ENCODE measurements at places on chromosomes 5 and 9.

- DNase-seq = no peak
Observed at GRCh38 chr9:126240835-126241234, 85.8 kb upstream of the MVB12B start.

DNA sequence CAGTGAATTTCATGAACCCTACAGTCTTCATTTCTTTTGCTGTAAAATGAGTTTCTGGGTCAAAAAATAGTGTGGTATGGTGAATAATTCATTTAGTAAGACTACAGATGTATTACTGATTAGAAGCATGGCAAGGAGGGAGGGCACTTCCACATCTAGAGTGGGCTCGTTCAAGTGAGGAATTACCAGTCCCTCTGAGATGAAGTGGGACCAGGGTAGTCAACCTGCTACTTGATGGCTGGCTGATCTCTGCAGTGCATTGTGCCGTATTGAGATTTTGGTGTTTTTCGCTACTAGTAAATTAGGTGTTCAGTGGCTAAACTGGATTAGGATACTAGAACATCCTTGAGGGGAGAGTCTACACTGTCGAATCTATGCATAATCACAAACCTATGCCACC is 10.8 kb downstream of the CDC37L1 start:
- DNase-seq = no peak

GRCh38 chr5:148374690-148375360 is 8.9 kb upstream of the FBXO38 start:
- no peak for DNase-seq

DNA sequence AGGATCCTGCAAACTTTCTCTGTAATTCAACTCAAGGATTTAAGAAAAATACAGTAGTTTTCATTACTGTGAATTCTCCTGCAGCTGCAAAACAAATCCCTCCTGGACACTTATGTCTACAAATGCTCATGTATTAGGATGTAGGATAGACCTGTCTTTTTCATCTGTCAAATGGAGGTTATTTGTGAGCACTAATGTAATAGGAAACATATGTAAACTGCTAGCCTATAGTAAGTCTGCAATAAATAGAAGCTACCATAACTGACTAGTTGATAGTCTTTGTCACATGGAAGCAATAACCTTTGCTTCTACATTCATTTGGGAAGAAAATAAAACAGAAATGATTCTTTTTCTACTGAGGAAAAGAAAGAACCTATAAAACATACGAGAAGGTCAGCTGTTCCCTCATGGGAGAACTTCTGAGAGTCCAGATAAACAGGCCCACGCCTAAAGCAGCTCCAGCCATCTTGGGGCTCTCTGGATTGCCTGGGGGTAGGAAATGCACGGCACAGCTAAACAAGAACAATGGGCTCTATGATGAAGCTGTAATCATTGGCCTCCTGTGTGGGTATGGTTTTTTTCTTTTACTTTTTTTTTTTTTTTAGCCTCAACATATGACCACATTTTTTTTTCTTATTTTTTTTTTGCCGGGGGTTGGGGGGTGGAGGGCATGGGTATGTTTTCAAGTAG is 6.2 kb downstream of the KCNV2 start:
- no peak for DNase-seq

DNA sequence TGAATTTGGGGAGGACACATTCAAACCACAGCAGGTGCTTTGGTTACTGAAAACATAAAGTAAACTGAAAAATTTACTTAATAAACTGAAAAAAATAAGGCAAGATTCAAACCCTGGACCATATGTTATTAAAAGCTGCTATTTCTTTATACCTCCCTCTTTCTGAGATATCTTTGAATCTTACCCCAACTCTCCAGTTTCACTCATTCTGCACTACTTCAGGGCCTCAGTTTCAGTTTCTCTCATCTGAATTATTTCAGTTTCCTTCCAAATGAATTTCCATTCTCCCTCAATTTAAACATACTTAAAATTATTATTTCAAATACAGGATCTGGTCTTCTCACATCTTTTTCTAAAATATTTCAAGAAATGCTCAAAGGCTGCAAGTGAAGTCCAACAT is 4.9 kb upstream of the OXCT1 start:
- DNase-seq = no peak

GRCh38 chr9:89579741-89580385 is 24.9 kb upstream of the GADD45G start:
- no peak for DNase-seq

DNA sequence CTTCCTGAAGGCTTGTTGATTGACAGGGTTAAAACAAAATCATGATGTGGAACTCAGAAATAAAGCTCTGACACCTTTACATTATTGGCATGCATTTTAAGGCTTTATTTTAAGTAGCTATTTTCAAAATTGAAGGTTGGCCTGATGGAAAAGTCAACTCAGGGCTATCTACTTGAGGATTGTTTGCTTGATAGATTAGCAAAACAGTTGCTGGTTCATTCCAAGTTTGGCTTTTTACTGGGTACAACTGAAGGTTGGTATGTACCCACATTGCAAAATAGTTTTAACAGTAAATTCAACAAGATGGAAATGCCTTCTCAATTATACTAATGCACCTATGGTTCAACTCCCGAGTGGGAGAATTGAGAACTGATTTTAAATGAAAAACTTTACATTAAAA is 161.8 kb upstream of the ELL2 start:
- no peak for DNase-seq

DNA sequence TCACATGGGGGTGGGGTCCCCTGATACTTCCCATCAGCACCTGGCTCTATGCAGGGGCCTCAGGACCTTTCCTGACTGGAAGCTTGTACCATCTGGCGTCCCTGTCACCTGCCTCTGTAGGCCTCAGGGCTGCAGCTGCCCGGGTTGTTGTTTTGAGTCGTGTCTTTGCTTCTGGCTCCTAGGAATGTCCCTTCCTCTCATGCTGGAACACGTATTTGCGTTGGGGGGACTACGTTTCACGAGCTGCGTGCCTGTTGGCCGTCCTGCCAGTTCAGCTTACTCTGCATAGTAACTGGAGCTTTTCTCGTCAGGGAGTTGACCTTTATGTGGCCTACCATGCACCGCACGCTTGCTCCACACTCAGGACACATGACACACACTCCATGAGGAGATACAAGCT is 54.9 kb upstream of the IRX4 start:
- DNase-seq = no peak

DNA sequence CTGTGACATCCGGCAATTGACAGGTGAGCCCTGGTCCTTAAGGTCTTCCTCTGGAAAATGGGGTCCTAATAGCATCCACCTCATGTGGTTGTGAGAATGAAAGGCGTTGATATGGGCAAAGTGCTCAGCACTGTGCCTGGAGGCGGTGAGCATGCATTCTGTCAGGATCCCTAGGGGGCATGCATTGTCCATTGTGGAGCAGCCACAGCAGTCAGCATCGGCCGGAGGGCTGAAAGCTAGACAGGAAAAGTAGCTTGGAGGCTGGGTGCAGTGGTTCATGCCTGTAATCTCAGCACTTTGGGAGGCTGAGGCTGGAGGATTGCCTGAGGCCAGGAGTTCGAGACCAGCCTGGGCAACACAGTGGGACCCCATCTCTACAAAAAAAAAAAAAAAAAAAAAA is 122.2 kb downstream of the LHX2 start:
- DNase-seq = peak; percentile 60

- no peak for DNase-seq
Observed at GRCh38 chr9:19298436-19299000, 68.0 kb downstream of the DENND4C start.

DNA sequence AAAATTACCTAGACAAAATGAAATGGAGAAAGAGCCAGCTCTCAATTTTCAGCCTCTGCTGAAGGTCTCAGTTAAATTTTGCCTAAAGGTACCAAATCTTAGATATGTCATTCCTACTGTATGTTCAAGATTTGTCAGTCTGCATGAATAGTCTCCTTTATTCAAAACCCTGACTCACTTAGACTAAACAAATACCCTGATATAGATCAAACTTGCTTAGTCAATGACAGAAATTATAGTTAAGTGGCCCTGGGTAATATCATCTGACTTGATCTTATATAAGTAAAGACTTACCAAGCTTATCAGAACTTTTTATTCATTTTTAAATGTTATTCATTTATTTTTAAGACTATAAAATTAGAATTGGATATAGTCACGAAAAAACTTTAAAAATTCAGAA is 12.2 kb downstream of the MEGF9 start:
- DNase-seq = no peak

GRCh38 chr5:174601946-174602345 is 122.4 kb upstream of the MSX2 start:
- DNase-seq = no peak
